ENCODE measurements at places on chromosomes 6 and 20. TPM values are rescaled to one million over a fixed set of nuclear protein-coding genes. Genes with fewer than 3 reads are reported as not detected.

GRCh38 chr6:46305833-46306232, 135.1 kb upstream of the ENPP5 start:
- DNase-seq = no peak

- DNase-seq = no peak
Observed at GRCh38 chr6:101847690-101848089, 454.2 kb downstream of the GRIK2 start.

DNA sequence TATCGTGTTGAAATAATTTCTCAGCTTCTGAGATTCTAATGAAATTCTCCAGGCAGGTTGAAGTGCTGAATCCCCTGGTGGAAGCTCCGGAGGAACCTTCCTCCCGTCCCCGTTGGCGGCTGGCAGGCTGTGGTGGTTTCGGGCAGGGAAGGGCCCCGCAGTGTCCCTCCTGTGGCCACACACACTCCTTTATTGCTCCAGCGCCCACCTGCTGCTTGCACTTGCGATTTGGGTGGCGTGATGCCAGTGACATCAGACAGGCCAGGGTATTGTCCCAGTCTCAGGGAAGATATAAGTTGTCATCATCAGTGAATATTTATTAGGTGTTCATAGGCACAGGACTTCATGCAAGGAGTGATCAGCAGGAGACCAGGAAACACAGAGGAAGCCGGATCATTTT, 530.4 kb downstream of the QKI start:
- no peak for DNase-seq

DNA sequence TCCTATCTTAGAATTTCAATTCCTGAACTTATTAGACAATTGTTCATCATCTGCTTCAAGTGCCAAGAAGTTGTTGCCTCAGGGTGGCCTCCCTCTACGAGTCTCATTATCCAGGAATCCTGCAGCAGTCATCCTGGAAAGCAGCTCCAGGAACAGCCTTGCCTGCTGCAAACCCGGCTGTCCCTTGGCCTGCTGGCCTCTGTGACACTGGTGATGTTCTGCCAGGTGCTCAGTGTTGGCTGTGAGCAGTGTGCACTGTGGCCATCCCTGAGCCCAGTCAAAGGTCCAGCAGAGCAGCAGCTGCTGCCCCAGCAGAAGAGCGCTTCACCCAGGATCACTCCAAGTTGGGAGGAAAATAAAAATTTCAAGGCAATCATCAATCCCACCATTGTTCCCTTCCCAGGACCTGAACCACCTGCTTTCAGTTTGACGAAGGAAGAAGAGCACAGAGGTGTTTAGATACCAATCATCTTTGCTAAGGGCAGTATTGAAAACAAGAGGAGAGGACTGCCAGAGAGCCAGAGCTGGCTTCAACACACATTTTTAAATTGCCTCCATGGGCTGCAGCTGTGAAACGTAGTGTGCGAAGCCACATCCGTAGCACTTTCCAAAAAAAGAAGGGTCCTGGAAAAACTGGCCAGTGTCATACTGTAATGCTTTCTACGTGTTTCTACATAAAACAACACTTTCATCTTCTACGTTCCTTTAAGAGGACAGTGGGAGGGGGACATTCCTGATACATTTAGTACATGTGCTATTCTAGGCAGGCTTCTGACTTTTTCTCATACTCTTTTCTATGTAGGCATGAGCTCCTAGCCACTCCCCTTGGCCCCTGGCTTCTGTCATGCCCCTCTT, 7.2 kb upstream of the FAM50B start:
- DNase-seq = no peak

DNA sequence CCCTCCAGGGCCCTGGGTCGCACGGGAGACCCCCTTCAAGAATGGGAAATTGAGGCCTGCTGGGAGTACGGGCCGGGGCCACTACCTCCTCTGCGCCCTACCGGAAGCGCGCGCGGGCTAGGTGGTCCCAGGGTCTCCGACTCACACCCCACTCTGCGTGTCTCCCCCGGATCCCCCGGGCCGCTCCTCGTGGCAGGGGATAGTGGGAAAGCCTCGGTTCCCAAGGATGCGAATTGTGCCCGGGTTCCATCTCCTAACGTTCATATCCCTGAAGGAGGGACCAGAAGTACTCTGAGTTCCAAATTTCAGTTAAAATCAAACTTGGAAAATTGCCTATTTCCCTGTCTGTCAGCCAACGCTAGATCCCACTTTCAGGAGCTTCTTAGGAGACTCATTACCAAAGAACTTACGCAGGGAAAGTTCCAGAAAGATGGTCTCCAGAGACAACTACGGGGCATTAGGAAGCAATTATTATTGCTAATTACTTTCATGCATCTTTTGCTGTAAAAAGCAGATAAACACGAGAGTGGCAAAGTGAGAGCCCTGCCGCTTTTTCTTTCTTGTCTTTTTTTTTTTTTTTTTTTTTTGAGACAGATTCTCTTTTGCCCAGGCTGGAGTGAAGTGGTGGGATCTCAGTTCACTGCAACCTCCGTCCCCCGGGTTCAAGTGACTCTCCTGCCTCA, 858 bp downstream of the FAM83D start:
- DNase-seq = no peak

GRCh38 chr6:129730477-129731165, 20.6 kb upstream of the ARHGAP18 start:
- DNase-seq = no peak

GRCh38 chr20:4949833-4950178, 51.5 kb downstream of the SLC23A2 start:
- no peak for DNase-seq

GRCh38 chr20:23628402-23629016, 9.2 kb downstream of the CST3 start:
- no peak for DNase-seq

- no peak for DNase-seq
Observed at GRCh38 chr6:106670236-106670635, 40.9 kb downstream of the QRSL1 start.

DNA sequence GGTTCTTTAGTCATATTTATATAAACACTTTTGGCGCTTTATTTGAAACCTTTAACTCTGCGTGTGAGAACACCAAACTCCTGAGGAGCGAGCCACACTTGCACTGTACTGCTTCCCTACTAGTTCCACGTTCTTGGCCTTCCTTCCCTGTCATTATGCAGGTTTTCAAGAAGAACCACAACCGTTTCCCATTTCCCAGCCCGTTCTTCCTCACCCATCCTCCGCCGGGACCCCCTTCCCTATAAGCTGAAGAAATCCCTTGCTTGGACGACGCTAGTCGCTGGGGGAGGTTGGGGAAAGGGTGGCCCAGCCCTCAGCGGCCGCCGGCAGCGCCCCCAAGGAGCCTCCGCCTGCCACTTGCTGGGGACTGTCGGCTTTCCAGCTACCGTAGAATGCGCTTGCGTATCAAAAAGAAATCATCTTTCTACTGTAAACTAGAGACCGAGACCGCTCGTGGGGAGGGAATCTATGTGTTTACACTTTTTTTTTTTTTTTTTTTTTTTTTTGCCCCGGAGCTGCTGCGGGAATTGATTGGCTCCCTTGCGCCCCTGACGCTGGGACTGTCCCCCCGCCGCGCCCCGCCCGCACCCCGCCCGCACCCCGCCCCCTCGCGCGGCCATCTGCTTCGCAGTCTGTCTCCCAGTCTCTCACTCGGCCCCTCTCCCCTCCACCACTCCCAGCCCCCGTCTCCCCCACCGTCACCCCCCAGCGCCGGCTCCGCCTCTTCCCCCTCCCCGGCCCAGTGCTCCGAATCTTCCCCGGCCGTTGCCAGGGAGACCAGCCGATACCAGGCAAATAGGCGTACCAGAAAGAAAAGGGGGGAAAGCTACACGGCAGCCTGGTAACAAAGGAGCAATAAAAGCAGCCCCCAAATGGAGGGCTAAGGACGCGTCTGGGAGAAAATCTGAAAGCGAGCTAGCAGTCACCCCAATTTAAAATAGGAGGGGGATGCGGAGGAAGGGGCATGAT, 2.3 kb upstream of the MARCKS start:
- no peak for DNase-seq

GSTA2 gene
- not detected for total RNA-seq

GRCh38 chr6:51619042-51619799, 468.2 kb downstream of the PKHD1 start:
- DNase-seq = peak; percentile 15

PACSIN1 gene
- 0.07 TPM for total RNA-seq

GRCh38 chr6:137136065-137136464, 37.4 kb downstream of the IL22RA2 start:
- DNase-seq = no peak

- no peak for DNase-seq
Observed at GRCh38 chr6:92979281-92979680, 440.1 kb downstream of the EPHA7 start.

- DNase-seq = peak; percentile 92
Observed at GRCh38 chr6:137737836-137738596, 129.0 kb upstream of the TNFAIP3 start.

MEI4 gene
- total RNA-seq = 0.06 TPM

- DNase-seq = no peak
Observed at GRCh38 chr20:17573463-17573862, 3.6 kb downstream of the DSTN start.

- no peak for DNase-seq
Observed at GRCh38 chr6:37200085-37200484, 30.1 kb downstream of the PIM1 start.

DNA sequence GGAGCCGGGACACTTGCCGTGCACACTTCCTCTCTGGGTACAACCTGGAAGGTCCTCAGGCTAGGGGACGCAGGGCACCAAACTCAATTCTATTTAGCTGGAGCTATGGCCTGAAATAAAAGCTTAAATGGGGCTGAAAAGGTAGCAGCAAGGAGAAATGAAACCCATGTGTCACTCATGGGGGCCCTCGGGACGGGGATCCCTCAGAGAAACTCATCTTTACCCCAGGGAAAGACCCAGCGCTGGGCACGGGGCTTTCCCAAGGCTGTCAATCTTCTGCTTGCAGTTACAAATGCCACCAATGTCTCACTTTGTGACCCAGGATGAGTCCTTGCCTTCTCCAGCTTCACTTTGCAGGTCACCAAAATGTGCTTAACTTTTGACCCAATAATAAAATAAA, 16.5 kb downstream of the SNAI1 start:
- DNase-seq = no peak

DNA sequence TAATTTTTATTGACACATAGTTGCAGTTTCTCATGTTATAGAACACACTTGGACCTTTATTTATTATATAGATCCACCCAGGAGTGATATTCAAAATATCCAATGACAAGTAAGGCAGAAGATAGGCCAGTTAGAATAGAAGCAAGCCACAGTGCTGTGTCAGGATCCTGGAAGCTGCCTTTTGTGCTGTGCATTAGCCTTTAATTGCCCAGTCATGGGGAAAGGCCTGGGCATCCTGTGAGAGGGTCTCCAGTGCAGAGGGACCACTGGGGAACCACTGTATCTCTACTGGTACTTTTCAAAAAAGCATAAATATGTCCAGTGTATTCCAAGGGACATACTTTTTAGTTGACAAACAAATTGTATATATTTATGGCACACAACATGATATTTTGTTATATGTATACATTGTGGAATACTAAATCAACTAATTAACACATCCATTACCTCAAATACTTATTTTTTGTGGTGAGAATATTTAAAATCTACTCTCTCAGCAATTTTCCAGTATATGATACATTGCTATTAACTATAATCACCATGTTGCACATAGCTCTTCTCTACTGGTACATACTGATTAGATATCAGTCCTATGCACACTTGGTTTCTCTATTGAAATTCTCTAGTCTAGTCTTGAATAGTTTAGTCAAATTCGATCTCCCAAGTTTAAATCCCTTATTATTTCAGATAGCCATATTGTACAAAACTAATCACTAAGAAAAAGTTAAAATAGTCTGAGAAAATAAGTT, 59.5 kb downstream of the CDC40 start:
- no peak for DNase-seq

ALDH5A1 gene
- 1.9 TPM for total RNA-seq

GRCh38 chr6:21039926-21040325, 505.7 kb downstream of the CDKAL1 start:
- DNase-seq = no peak

DNA sequence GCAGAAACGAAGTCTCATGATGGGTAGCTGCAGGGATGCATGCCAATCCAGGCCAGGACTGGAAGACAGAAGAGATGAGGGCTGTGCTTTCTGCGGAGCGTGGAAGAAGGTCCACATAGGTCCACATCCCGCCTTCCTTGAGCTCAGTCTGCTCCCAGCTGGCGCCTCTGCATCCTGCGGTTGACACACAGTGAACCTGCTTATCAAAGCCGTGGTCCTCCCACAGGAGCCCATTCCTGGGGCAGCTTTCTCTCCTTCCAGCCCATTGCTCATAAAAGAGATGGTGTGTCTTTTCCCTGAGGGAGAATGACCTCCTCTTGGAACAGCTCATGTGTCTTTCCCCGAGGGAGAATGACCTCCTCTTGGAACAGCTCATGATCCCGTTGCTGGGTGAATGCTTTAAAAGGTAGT, 225.4 kb downstream of the CDH4 start:
- no peak for DNase-seq

GRCh38 chr6:26520237-26520849, 17.8 kb upstream of the HMGN4 start:
- DNase-seq = no peak

PPP1R16B gene
- not detected for total RNA-seq

SNAI1 gene
- 2.0 TPM for total RNA-seq

DNA sequence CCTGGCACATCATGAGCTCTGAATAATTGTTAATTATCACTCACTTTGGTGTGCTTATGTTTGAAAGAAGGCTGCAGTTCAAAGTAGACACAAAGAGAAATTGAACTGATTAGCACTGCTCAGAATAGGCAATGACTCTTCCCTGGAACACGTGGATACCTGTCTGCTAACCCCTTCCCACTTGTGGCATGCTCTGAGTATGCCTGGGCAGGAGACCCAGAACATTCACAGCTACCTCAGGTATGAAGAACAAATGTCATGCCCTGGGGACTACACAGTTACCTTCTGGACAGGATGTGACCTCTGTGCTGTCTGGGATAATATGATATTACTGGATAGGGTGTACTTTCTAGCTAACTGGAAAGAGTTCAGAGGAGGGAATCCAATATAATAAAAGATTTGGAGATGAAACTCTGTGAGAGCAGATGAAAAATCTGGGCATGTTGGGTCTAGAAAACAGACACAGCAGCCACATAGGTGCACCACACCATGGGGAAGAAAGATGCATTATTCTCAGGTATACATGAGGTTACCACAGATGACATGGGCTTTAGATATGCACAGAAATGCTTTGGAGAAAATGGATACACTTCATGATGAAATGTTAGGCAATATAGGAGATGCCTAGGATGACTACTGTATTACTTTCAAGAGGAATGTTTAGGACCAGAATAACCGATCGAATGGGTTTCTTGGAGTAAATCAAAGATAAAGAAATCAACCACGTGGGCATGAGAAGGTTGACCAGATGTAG, 324.2 kb upstream of the PREP start:
- DNase-seq = no peak
